GM12891 (cell line): ENCODE measurements at places on chromosomes 7 and 10.
A peak's percentile ranks its signal among the peaks of the same experiment; 100 is the strongest.

GRCh38 chr7:897086-897485 lies 20.7 kb downstream of the GET4 start:
- no peak for DNase-seq

- DNase-seq, result peak; percentile 79
These were observed at the start of gene ZC3HAV1L for GRCh38 chr7:139035586-139036353. TSS of gene ZC3HAV1L (minus strand) at chr7:139036042. CDS start at chr7:139036017, 25 bp downstream.

- no peak for DNase-seq
These were observed 16.4 kb downstream of the NOD1 start for GRCh38 chr7:30462179-30462578.

- DNase-seq, result peak; percentile 68
These were observed 72.4 kb upstream of the LRRC4 start for GRCh38 chr7:128103498-128104107.

GRCh38 chr7:155857141-155857540 lies 44.9 kb upstream of the SHH start:
- no peak for DNase-seq

- DNase-seq, result no peak
These were observed 56.3 kb downstream of the PDGFA start for GRCh38 chr7:463362-463781.

- DNase-seq, result no peak
These were observed 63.0 kb downstream of the AOAH start for GRCh38 chr7:36661135-36661840.

DNA sequence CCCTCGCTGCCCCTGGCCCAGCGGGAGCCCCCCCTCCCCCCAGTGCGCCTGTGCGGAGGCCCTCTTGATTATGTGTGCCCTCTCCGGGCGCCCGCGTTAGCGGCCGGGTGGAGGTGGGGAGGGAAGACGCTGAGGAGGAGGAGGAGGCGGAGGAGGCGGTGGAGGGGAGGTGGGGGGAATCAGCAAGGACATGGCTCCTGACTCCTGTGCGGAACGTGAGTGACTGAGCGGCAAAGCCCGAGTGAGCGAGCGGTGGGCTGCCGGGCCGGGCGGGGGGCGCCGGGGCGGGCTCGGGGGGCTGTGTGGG lies 201 bp downstream of the MLLT10 start:
- no peak for DNase-seq

DNA sequence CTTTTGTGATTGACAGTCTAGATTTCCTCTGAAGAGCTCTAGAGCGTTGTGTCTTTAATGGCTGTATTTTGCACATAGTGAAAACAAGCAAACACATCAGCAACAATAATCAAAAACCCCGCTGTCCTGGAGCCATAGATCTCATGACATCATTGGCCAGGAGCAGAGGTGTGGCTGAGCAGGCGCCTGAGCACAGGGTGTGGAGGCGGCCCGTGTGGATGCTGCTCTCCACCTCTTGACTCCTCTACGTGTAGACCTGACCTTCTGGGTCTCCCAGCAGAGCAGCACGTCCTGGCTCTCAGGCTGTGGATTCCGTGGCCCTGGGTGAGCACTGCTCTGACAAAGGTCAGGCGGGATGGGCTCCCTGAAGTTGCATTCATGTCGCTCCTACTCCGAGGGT lies 63.0 kb upstream of the INSYN2A start:
- DNase-seq, result no peak

GRCh38 chr10:75776738-75777504 lies 345.5 kb downstream of the LRMDA start:
- DNase-seq, result no peak

DNA sequence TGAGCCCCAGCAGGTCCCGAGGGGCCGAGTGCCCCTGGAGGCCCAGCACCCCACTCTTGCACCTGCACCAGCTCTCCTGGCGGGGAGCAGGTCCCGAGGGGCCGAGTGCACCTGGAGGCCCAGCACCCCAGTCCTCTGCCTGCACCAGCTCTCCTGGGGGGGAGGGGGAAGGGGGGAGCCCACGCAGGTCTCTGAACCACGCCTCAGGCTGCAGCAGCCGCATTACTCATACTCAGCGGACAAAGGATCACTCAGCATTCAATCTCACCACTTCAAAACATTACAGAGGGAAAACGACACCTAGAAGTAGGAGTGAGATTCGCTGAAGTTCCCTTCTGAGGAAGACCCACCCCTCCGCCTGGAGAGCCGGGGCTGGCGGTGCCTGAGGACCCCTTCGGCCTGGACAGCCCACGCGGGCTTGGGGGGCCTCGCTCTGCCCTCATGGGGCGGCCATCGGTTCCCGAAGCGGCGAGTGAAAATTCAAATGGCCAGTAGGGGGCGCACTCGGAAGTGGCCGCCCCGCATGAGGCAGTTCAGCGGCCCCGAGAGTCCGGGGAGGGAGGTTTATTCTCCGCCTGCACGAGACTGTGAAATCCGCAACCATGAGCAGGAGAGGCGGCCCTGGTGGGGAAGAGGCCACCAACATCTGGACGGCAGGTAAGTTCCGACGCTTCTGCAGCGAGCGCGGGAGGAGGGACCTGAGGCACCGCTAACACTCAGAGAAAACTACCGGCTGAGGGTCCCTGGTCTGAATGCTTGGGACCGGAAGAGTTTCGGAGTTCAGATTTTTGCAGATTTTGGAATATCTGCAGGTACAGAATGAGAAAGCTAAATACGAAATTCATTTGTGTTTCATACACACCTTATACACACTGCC lies 1.1 kb upstream of the GPER1 start:
- DNase-seq, result peak; percentile 97

GRCh38 chr7:129650056-129650758 lies 38.7 kb downstream of the NRF1 start:
- no peak for DNase-seq

DNA sequence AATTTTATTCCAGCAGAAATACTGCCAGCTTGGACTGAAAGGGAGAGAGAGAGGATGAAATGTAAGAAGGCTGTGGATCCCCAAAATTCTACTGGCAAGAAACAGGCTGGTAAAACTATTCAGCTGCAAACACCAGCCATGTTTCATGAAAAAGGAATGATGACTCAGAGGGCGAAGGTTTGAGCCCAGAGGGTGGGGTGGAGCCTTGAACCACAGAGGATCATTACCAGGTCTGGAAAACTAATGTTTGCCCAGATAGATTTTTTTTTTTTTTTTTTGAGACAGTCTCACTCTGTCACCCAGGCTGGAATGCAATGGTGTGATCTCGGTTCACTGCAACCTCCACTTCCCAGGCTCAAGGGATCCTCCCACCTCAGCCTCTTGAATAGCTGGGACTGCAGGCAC lies 41.7 kb upstream of the NRF1 start:
- no peak for DNase-seq

DNA sequence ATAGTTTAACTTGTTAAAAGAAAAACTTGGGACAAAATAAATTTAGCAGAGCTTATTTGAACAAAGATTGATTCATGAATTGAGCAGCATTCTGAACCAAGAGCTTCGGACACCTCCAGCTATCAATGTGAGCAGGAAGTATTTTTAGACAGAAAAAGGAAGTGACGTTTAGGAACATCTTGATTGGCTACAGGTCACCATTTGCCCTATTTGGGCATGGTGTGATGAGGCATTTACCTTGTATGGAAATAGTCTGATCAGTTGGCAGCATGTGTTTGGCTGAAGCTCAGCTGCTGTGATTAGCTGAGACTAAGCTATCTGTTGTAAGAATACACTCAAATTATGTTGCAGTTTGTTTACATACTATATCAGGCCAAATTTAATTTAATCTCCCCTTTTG lies 185.1 kb downstream of the ATRNL1 start:
- DNase-seq, result no peak

DNA sequence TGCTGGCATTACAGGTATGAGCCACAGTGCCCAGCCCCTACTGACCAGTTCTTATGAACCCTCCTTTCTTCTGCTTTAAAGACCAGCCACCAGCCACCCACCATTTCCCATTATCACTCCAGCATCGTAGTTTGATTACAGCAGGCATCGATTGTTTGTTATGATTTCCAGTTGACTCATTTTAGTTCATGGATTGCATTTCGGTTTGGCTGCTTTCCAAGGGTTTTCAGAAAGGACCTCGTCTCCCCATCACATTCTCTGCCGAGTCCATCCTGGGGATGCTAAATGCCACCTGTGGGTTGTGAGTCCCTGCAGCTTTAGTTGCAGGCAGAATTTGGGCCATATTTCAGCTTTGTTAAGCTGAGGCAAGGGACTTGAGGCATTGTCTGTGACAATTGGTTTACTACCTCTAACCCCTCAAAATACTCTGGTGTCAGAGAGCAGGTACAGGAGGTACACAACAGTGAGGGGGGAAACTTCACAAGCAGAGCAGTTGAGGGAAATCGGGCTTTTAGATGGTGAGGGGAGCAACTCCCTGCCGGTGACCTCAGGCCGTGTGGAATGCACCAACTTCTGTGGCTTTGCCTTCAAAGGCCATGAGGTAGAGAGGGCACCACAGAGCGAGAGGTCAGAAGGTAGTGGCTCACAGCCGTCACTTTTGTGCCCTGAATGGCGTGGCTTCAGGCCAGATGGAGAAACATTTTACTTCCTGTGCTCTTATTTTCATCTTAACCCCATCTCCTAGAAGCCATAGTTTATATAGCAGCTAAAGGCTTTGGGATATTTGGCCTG lies 203.8 kb downstream of the CCDC3 start:
- DNase-seq, result no peak

DNA sequence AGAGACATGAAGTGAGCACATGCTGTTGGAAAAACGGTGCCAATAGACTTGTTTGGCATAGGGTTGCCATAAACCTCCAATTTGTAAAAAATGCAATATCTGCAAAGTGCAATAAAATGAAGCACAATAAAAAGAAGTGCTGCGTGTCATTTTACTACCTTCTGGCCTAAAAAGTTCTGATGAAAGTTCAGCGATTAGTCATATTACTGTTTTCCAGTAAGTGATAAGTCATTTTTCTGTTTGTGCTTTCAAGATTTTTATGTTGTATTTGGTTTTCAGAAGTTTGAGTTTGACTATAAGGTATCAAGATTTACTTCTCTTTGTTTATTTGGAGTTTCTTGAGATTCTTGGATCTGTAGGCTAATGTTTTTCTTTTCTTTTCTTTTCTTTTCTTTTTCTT lies 16.8 kb downstream of the AOAH start:
- DNase-seq, result no peak

DNA sequence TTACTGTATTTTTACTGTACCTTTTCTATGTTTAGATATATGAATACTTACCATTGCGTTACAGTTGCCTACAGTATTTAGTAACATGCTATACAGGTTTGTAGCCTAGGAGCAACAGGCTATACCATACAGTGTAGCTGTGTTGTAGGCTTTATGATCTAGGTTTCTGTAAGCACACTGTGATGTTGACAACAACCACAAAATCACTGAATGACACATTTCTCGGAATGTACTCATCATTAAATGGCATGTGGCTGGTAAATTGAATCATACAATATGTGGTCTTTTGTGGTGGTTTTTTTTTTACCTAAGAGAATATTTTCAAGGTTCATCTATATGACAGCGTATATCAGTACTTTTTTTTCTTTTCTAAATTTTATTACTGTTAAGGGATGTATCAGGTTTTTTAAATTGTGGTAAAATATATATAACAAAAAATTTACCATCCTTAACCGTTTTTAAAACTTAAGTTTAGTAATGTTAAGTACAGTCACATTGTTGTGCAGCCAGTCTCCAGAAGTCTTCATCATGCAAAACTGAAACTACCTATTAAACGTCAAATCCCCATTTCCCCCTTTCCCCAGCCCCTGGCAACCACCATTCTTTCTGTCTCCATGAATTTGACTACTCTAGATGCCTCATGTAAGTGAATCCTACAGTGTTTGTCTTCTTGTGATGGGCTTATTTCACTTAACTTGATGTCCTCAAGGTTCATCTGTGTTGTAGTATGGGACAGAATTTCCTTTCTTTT lies 21.5 kb downstream of the BTAF1 start:
- no peak for DNase-seq

DNA sequence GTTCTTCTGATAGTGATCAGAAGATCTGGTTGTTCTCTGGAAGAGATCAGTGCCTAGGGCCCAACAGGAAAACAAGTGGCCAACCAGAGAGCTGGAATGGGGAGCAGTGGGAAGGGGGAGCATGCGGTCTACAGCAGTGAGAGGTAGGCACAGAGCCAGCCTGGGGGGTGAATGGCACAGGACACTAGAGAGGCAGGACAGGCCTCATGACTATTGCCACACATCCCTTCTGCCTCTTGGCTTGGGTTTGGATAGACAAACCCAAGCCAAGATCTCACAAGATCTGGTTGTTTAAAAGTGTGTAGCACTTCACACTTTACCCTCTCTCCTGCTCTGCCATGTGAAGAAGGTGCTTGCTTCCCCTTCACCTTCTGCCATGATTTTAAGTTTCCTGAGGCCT lies 224.4 kb downstream of the ARHGAP12 start:
- DNase-seq, result no peak

- no peak for DNase-seq
These were observed 4.7 kb downstream of the NPTX2 start for GRCh38 chr7:98621573-98622482.

- DNase-seq, result no peak
These were observed 185.7 kb downstream of the TAX1BP1 start for GRCh38 chr7:27925573-27926201.

- no peak for DNase-seq
These were observed 61.9 kb downstream of the KLHDC10 start for GRCh38 chr7:130131964-130132875.

DNA sequence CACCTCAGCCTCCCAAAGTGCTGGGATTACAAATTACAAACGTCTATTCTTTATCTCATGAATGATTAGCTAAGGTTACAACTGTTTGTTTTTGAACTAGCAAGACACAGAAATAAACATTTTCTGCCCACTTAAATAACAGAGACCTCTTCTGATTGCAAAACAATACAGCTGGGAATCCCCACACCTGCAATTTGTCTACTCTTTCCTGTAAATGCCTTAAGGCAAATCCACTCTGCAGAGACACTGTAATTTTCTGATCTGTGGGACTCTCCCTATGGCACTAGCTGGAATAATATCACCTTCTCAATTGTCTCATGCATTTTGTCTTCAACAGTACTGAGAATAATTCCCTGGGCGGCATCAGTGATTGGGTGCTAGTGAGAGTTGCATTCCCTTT lies 149.3 kb upstream of the FAM3C start:
- DNase-seq, result no peak

DNA sequence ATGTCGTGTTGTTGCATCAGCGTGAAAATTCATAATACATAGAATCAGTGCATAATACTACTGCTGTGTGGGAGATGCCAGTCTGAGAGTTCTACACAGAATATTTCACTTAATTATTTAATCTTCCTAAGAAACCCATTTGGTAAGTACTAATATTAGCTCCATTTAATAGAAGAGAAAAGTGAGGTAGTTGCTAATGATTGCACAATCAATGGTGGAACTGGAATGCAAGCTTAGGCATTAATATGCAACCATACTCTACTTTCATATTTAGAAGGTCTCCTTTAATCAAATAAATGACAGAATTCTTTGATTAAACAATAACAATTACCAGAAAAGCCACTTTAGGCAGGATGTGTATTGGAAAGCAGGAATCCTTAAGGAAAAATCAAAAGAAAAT lies 660.7 kb upstream of the PHF14 start:
- DNase-seq, result no peak
